ENCODE measurements at places on chromosomes 6 and 20.
A peak's percentile ranks its signal among the peaks of the same experiment; 100 is the strongest.

DNA sequence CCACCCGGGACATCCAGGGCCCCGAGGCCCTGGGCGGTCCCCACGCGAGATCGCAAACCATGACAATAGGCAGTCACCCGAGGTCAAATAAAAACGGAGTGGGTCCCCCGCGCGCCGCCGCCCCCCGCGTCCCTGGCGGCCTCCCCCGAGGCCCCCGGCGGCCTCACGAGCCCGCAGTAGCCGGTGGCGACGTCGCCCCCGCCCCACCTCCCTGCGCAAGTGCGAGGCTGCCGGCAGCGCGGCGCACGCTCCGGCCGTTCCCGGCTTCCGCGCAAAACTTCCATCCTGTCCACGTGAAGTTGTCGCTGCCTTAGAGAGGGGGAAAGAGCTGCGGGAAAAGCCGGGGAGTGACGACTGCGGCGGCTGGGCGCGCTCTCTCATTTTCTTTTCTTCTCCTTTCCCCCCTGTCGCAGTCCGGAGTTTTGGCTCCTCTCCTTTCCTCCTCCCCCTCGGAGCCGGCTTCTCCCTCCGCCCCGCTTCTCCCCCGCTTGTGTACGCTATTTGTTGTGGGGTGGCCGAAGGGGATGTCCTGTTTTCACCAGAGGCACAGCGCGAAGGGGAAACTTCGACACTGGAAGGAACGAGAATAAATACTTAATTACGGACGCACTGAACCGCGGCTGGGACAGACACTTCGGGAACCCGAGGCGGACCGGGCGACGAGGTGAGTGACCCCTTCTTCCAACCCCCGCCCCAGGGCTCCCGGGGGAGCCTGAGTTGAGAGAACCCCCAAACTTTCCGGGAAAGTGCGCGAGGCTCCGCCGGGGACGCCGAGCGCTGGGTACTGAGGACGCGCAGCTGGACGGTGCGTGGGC lies at the start of gene EYA4:
Gene EYA4 (plus strand): TSS at position 272 of the 815 bp plus-strand sequence. CDS start 33,424 bp downstream, outside the sequence.
- DNase-seq = no peak

DNA sequence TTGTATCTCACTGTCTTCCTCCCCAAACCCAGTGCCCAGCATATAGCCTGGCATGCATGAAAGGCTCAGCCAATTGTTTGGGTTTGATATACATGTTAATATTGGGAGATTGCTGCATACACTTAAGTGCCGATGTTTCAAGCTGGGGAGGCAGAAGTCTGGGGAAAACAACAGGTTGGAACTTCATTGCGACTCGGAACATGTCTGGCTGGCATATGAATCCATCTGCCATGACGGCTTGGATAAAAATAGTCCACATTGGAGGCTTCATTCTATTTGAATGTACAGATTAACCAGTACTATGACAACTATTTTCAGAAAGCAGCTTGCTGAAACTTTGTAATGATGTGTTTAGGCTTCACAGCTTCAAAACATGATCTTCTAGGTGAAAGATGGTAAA lies 261.0 kb downstream of the CDH26 start:
- no peak for DNase-seq

DNA sequence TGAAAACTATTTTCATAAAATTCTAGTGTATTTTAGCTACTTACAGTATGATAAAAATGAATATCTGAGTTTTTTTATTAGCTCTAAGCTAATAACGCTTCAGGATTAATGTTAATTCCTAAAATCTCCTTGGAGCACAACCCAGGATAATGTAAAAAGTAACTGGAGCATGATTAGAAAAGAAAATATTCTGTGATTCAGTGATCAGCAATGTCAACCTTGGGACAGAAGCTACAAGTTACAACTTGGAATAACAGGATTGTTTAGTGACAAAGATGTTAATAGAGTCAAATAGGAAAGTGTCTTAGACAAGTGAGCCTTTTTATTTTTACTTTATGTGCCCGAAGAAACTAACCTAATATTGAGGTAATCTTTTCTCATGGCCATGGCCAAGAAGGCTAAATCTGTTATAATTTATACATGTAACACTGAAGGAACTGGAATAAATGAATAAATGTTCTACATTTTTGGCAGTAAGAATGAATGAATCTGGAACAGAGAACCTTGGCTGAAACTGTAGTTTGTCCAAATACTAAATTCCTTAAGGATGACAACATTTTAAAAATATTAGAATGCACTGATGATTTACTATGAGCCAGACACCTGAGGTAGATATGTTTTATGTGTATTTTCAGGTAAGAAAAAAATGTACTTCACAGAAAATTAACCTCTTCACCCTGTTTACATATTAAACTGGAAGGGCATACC lies 994.0 kb downstream of the GRIK2 start:
- DNase-seq = no peak

- DNase-seq = no peak
These were observed 46.7 kb upstream of the SUPT3H start for GRCh38 chr6:45424451-45424861.

- no peak for DNase-seq
These were observed 140.1 kb upstream of the BTBD3 start for GRCh38 chr20:11777387-11778205.

DNA sequence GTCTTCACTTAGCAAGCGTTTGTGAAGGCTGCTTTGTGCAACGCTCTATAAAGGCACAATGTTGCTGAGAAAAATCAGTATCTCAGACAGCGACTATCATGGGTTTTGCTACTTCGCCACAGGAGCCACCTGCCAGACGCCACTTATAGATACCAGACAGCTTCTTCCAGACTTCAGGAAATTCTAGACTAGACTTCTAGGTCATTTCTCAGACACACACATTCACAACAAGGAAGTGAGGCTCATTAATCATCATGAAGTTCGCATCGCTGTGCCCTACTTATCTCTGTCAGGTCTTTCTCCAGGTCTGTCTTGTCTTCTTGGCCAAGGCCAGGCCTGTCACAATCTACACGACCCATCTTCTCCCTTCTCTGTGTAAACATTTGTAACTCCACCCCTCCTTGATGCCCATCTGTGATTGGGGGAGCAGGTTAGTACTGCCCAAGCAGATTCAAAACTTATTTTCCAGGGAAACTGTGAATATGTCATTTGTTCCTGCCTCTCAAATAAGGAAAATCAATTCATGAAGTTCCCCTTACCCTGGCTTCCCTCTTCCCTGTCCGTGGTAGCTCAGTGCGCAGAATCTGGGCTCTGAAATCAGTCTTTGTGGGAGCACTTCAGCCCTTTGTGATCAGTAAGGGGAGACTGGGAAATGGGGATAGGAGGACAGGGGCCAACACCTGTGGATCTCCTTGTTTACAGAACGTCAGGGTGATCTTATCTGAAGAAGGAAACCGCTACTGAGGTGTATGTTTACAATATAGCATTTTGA lies 115.5 kb downstream of the TNFAIP3 start:
- DNase-seq = peak; percentile 44

DNA sequence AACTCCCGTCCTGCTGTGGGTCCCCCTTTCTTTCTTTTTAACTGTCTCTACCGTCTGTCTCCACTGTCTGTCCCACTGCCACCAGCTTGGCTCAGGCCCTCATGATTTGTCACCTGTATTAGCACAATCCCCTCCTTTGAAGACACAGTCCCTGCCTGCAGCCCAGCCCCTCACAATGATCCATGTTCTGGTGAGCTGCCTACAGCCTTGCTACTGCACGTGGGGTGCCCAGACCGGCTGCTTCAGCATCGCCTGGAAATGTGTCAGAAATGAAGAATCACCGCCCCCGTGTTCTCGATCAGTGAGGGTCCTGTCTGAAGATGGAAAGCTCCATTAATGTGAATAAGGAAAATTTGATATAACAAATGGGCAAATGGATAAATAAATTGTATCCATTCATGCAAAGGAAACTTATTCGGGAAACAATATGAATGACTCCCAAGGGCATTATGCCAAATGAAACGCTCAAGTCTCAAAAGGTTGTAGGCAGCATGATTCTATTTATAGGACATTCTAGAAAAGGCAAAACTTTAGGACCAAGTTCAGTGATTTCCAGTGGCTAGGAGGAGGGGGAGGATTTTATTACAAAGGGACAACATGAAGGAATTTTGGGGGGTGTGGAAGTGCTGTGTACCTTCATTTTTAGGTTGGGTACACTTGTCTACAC lies 59.4 kb upstream of the CD83 start:
- no peak for DNase-seq

GRCh38 chr6:163159110-163159509 lies 255.4 kb upstream of the QKI start:
- DNase-seq = no peak

GRCh38 chr6:68240726-68241125 lies 394.4 kb upstream of the ADGRB3 start:
- DNase-seq = no peak

GRCh38 chr6:165308926-165309731 lies at the start of gene C6orf118:
C6orf118 (minus strand) TSS chr6:165309605; CDS start chr6:165309586, 19 bp downstream.
- DNase-seq = no peak

DNA sequence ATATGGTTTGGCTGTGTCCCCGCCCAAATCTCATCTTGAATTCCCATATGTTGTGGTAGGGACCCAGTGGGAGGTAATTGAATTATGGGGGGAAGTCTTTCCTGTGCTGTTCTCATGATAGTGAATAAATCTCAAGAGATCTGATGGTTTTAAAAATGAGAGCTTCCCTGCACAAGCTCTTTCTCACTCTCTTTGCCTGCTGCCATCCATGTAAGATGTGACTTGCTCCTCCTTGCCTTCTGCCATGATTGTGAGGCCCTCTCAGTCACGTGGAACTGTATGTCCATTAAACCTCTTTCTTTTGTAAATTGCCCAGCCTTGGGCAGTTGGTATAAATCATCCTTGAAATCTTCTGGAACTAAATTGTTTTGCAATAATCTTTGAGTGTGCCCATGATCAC lies 31.9 kb upstream of the TBX18 start:
- DNase-seq = no peak

GRCh38 chr20:37989601-37990295 lies 43.5 kb downstream of the TTI1 start:
- no peak for DNase-seq

DNA sequence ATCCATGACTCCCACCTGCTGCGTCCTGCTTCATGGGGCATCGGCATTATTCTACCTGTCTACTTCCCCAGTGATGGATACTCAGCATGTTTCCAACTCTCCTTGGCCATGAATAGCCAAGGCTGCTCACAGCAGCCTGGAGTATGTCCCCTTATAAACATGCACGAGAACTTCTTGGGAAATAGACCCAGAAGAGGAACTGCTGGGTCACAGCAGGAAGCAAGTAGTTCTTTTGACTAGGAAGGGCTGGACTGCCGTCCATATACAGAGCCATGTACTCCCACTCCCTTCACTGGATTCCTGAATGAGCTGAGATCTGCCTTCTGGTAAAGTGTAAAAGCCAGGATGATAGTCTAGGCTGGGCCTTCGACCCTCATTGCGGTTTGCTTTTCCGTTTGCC lies 106.3 kb upstream of the KCNK16 start:
- DNase-seq = no peak

DNA sequence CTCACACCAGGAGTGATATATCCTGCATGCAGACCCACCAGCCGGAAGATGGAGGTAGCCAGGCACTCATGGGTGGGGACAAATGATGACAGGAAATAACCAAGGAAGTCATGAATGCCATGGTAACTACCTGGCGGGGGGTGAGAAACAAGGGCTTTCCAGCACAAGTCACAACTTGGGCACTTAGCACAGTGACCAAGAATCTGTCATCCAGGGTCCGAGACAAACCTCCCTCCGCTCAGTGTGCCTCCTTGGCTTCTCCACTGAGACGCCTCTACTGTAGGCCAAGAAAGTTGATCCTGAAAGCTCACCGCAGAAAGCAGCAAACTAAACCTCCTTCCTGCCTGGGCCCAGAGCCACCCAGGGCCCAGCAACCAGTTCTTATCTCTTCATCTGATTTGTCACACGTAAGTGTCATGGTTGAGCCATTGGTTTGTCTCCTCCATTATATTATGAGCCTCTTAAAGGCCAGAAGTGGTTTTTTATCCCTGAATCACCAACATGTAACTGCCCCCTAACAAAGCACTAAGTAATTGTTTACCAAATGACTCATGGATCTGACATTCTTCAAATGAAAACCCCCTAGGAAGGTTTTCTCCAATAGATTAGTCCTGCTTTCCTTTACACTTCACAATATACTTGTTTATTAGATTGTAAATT lies 84.3 kb upstream of the TAB2 start:
- DNase-seq = peak; percentile 75

GRCh38 chr20:48682529-48683363 lies 145.1 kb downstream of the PREX1 start:
- no peak for DNase-seq

DNA sequence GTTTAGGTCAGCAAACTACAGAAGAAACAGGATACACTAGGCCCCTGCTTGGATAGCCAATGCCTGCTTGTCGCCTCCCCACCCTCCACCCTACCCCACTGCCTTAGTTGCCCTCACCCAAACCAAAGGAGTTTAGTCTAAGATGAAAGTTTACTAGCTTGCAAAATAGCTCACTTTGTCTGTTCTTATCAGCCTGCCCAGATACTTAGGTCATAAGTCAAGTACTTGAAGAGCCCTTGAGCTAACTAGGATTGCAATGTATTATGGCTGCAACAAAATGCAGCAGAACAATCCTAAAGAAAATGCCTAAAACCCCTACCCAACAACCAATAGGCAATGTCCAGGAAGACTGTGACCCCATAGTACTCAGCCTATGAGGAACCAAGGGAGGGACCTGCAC lies 7.3 kb upstream of the ENTPD6 start:
- DNase-seq = no peak

DNA sequence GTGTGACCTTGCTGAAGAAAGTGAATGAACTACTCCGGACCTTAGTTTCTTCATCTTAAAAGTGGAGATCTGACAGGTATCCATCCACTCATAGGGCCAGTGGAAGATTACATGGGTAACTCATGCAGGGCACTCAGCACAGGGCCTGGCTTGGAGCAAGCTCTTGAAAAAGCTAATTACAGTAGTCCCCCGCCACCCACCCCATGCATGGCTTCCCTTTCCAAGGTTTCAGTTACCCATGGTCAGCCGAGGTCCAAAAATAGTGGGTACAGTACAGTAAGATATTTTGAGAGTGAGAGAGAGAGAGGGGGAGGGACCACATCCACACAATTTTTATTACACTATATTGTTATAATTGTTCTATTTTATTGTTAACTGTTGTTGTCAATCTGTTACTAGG lies 7.1 kb upstream of the PMEPA1 start:
- no peak for DNase-seq

DNA sequence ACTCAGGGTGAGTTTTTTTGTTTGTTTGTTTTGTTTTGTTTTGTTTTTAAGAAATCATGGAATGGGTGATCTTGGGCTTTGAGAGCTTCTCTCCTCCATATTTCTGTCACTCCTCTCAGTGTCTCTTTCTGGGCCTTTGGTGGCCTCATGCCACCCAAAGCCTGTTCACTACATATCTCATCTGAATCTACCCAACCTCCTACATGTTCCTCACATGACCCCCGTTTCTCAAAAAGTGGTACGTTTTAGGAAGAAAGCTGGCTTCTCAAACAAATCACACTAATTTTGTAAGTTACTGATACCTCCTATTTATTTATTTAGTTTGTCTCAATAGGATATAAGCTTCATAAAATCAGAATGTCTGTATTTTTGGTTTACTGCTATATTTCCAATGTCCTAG lies 80.0 kb downstream of the SESN1 start:
- DNase-seq = no peak

GRCh38 chr6:33066917-33067521 lies 6.4 kb downstream of the HLA-DPA1 start:
- no peak for DNase-seq
